ENCODE measurements at places on chromosomes 6 and 20.

DNA sequence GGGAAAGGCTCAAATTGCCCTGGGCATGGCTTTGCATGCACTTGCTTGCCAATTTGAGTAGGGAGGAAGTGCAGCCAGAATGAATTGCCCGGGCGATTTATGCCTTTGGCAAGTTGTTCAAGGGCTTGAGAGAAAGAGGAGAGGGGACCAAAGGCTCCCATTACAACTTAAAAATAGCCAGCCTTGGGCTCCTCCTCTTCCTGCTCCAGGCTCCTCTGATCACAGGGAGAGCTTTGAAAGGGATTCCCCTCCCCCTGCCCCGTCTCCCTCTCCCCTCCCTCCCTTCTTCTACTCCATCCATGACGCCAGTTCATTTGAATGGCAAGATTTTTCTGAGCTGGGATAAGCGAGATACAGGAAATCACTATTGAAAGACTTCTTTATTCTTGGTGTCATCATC is 304.9 kb upstream of the JAG1 start:
- DNase-seq: no peak

DNA sequence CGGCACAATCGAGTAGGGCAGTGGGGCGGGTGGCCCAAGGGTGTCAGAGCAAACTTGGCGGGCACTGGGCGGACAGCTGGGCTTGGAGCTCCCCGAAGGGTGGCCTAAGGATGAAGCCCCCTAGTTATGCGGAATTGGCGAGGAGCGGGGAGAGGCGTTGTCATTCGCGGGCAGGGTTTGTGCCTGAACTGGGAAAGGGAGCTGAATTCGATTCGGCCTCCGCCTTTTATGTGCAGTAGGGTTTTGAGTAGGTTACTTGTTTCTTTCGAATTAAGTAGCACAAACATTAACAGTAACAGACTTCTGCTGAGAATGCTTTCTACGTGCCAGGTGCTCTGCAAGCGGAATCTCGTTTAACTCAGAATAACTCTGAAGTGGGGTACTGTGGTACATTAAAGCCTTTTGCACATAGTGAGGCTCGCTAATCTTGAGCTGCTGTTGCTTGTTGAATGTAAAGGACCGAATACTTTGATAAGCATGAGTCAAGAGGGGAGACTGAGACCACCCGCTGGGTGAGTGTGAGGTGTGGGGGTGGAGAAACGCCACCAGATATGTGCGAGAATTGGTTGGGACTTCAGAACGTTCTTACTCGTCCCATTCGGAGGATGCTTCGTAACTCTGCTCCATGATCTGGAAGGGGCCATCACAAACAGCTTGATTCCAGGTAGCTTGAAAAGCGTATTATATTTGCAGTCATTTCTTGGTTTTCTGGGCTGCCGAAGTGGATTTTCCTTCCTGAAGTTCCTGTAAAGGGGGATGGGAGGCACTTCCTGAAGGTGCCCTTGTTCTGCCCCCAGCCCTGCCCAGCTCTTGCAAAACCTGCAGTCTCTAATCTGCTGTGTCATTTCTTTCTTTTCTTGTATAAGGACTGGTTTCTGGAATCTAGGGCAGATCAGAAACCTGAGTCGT is 833 bp downstream of the RAB5IF start:
- peak; percentile 54 for DNase-seq

DNA sequence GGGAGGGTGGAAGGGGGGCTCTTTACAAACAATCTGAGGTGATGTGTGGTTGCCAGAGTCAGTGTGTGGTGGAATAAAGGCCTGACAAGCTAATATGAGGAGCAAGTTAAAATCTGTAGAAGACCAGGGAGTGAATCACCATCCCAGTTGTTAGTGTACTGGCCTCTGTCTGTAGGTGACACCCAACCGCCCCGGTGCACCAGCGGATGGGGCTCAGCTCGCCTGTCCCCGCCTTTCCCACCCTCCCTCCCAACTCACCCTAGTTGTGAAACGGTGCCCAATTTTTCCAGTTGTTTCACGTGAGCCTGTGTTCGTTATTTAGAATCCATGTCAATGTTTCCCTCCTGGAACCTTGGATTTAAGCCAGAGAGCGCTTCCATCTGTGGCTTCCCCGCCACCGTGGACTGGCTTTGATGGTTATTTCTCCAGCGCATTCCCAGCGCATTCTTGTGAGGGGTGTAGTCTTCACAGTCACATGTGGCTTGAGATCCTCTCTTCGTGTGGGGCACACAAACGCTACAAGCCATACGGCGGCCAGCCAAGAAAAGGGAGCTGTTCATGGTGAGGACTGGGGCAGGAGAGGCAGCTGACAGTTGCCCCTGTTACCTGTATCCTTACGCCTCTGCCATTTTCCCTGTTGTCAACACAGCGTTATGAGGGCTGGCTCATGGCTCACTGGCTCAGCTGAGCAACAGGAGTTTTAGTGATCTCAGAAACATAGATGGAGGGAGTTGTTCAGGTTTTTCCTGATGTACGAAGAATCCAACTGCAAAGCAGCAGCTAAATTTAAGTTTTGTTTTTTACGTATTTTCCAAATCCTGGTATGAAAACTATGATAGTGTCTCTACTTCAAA is 137.6 kb downstream of the ZDHHC14 start:
- no peak for DNase-seq

DNA sequence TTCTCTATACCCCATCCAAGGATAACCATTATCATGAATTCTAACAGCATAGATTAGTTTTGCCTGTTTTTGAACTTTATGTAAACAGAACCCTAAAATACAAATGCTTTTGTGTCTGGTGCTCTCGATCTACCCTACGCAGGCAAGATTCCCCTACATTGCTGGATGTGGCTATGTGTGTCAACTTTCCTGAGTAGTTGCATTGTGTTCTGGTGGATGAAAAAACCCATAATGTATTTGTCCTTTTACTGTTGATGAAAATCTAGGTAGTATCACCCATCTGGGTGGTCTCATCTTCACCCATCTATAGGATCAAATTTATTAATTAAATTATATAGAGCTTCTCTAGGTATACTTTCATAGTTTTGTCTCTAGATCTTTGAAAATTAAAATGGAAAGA is 211.7 kb downstream of the ANKRD60 start:
- no peak for DNase-seq

DNA sequence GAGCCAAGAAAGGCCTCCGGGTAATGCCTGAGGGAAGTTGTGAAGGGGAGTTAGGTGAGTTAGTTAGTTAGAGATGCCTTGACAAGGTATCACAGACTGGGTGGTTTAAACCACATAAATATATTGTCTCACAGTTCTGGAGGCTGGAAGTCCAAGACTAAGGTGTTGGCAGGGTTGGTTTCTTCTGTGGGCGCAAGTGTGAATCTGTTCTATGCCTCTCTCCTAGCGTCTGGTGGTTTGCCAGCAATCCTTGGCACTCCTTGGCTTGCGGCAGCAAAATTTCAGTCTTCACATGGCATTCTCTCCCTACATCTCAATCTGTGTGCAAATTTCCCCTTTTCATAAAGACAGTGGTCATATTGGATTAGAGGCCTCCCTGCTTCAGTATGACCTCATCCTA is 29.7 kb upstream of the RANBP9 start:
- DNase-seq: no peak

- DNase-seq: no peak
These were observed 122.3 kb downstream of the NKAIN2 start for GRCh38 chr6:123925842-123926399.

DNA sequence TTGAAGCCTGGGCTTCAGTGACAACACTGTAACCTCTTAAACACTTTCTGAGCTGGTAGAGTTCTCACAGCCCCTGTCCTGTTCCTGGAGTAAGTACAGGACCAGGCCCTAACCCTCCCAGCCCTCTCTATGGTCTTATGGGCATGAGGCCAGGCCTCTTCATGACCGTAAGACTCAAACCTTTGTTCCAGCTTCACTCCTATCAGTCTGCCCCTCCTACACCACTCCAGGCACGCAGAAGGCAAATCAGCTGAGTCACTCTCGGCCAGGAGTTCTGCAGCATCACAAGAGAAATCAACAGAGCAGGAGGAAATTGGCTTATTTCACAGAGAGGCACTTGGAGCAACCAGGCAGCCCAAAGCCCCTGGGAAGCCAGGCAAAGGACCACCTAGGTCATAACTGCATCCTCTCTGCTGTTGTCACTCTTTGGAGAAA is 25.3 kb upstream of the CHD6 start:
- DNase-seq: no peak

DNA sequence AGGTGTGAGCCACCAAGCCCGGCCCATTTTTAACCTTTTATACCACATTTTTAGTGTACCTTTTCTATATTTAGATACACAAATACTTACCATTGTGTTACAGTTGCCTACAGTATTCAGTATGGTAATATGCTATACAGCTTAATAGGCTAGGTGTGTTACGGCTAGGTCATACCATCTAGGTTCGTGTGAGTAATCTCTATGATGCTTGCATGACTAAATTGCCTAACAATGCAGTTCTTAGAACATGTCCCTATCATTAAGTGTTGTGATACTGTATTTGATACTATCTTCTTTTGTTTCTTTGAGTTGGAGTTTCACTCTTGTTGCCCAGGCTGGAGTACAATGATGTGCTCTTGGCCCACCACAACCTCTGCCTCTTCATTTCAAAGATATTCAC is 387.7 kb upstream of the SASH1 start:
- DNase-seq: no peak

DNA sequence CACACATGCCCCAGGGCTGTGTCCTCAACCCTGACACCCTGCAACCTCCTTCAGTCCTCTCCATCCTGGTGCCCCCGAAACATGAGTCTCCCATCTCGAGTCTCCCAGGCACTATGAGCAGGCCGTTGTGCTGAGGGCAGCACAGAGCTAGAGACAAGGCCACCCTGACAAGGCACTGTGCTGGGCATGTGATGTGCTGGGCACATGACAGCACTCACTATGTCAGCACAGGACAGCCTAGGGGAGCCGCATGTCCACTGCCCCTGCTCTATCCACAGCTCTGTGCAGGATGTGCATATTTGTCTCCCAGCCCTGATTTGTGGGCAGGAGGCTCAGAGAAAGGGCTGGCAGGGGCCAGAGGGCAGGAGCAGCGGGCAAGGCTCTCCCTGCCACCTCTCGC is 362.1 kb upstream of the AGPAT4 start:
- DNase-seq: no peak

DNA sequence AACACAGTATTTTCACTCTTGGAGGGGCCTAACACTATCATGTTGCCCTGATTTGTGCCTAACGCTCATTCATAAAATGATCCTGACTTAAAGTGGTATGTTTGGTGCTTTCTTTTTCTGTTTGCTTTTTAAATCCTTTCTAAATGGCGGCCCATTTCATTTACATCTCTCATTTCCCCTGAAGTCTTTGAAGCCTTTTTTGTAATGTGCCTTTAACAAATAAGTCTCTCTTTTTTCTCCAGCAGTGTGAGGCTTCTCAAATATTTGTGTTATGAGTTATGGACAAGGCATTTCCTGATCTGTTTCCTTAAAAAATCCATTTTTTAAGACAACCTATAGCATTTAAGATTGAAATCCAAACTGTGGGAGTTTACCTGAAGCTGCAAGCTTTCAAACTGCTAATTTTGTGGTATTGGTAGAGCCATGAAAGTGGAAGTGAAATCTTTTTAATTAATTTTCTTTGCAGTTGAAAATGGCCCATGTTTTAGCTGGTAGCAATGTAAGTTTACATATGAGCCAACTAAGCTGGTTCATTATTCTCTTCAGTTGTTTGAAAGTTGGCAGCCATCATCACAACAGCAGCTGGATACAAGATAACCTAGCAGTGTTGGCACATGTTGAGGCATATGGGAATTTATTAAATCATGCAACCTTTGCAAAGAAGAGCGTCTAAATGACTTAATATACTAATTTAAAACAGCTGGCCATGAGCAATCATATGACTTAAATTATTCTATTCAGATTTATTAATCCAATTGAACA is 469.7 kb downstream of the CDKAL1 start:
- no peak for DNase-seq

DNA sequence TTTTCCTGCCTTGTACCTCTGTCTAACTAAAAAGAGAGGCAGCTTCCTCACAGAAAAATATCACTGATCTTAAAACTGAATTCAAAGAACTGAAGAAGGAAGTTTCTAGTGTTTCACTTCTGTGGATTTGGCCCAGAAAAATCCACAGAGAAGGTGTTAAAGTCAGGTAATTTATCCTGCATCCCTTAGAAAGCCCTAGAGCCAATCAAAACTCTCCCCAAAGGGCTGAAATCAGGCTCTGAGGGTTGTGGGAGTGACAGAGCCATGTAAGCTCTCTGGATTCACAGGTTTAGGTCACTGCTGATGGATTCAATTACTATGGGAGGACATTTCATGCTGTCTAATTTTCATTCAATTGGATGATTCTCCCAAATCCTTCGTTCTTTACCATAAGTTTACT is 152.3 kb downstream of the OR2B2 start:
- DNase-seq: no peak

GRCh38 chr6:26372308-26373144 is 7.5 kb downstream of the BTN3A2 start:
- DNase-seq: no peak

- DNase-seq: peak; percentile 63
These were observed 15.4 kb upstream of the TRIB3 start for GRCh38 chr20:364905-365794.

DNA sequence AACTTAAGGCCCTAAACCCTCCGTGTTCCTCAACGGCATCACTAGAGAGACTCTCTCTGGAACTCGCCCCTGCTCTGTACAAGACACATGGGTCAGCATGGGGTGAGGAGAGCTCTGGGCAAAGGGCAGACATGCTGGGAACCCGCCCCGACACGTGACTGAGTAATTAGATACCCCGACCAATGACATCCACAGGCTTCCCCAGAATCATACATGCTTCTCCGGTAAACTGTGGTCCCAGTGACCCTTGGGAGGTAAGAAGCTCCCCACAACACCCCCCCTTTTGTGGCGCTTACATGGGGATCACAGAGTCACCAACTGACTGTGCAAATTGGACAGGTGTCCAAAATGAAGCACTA is 31.7 kb upstream of the RPS6KA2 start:
- DNase-seq: no peak

- no peak for DNase-seq
These were observed 6.7 kb upstream of the SYNJ2 start for GRCh38 chr6:157974967-157975366.

DNA sequence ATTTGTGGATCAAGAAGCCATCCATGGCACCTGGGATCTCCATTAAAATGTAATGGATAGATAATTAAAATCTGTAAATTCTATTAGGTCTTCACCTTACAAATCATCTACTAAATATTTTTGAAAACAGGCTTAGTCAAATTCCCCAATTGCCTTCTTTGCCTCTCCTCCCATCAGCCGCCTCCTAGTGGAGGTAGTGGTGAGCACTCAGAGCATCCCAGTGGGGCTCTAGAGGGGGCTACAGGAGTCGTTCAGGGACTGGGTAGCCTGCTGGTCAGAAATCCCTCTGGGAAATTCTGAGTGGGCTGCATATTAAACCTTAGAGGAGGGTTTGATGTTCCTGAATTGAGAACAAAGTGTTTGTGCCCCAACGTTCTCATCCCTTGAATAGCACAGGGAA is 20.8 kb upstream of the PAX1 start:
- DNase-seq: no peak

Measured in activated CD4-positive, alpha-beta T cell treated with anti-CD3 and anti-CD28 coated beads, Interleukin-2, Interleukin-6, amounts not matched to agents 100 ng/mL and 50 ng/mL, durations not matched to agents 16 hours and 8 hours (primary cell).